ENCODE measurements at places on chromosomes 2 and 18.

GRCh38 chr2:96860065-96861029 is 2.5 kb upstream of the ANKRD39 start:
- DNase-seq = no peak

DNA sequence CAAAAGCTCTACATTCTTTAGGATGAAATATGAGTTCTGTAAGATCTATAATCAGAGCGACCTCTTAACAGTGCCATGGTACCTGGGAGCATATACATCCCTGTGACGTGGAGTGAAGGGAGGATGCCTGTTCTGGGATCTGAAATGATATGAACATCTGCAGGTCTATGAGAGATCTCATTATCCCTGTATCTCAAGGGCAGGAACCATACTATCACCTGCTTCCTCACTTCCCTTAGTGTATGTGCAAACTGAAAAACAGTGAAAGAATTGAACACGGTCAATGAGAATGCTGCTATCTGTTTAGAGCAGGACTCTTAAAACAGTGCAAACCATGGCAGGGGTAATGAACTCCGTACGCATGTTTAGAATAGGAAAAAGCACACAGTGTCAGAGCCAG is 364.0 kb downstream of the LPIN1 start:
- DNase-seq = no peak

GRCh38 chr2:178238154-178238521 is 43.8 kb downstream of the OSBPL6 start:
- no peak for DNase-seq

DNA sequence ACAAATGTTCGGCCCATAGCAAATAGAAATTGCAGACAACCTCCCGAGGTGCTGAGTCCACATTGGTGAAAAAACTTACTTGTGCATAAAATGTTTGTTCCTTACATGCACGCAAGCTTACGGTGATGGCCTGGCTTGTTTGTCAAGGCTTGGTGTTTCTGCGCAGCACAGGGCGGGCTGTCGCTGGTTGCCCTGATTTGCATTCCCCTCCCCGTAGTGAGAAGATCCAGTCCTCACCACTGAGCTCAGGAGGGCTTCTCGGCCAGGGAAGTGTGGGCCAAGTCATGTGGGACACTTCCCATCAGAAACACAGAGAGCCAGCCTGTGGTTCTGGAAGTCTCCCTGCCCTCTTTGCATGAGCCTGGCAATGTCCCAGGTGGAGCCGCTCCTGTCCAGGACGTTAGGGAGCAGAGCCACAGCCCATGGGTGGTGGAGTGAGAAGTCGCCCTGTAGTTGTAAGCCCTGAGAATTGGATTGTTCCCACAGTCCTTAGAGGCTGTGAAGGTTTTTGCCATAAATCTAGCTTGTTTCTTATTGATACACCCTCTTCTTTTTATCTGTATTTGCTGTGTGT is 152.7 kb downstream of the TWIST2 start:
- DNase-seq = no peak

DNA sequence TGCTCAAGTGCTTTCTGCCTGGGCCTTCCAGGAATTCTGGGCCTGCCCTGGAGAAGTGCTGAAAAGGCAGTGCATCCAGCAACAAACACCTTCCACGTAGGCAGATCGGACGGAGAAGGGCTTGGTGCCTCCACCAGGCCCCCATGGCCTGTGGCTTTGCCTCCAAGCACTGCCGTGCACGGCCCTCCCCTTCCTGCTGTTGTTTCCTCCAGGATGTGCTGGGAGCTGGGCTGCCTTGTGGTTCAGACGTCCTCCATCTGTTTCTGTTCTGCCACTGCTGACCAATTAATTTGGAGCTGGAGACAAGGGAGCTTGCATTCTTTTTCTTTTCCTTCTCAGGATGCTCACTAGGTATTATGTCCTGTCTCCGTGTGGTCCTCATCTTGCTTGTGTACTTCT is 197.0 kb downstream of the HRH4 start:
- DNase-seq = no peak

- no peak for DNase-seq
Observed at GRCh38 chr2:120701499-120701898, 34.2 kb upstream of the GLI2 start.

DNA sequence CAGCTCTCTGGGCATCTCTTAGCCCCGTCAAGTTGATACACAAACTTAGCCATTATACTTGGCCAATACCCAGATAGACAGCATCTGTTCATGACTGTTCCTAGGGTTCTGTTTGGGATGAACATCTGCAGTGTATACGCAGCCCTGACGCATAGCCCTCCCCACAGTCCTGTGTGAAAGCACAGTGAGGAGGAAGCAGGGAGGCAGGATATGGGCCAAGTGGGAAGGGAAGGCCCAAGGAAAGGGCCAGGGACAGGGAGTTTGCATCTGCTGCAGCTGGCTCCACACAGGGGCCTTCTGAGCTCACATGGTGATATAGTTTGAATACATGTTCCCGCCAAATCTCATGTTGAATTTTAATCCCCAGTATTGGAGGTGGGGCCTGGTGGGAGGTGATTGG is 80.2 kb downstream of the CMPK2 start:
- no peak for DNase-seq

DNA sequence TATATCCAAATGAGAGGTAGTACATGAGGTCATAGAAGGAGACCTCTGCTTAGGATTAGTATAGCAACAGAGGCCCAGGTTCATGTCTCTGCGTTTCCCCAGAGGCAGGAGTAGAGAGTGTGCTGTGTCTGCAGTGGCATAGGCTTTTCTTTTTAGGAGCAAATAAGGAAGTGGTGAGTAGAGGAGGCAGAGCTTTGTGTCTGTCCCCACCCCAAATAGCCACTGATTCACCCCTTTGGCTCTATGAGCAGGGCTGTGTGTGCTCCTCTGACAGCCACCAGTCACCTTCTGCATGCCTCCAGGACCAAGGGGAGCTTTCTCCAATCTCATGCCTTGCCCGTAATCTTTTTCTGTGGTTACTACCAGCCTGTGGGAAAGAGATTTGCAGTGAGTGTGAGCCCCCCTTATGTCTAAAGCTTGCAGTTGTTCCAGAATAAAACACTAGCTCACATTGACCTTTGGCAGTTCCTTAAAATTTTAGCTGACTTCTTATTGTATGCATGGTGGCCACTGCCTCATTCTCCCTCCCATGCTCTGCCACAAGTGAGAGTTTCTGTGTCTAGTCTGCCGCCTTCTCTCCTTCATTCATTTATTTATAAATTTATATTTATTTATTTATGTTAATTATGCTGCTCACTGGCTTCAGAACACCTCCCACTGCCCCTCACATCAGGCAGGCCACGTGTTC is 23.5 kb upstream of the ELAC1 start:
- DNase-seq = no peak

DNA sequence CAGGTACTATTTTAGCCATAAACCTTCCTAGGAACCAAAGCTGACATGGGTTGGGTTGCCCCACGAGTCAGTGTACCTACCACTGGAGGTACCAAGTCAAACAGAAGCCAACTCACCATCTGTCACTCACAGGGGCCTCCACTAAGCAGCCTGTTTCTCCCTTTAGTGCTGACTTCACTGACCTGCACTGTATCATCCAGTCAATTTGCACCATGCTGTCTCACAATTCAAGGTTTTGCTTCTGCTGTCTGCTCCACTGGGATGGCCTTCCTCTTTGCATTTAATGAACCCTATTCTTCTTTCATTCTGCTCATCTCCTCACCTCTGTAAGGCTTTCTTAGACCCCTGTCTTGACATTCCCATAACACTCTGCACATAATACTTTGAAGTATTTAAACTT is 47.2 kb downstream of the EIF2AK3 start:
- no peak for DNase-seq

DNA sequence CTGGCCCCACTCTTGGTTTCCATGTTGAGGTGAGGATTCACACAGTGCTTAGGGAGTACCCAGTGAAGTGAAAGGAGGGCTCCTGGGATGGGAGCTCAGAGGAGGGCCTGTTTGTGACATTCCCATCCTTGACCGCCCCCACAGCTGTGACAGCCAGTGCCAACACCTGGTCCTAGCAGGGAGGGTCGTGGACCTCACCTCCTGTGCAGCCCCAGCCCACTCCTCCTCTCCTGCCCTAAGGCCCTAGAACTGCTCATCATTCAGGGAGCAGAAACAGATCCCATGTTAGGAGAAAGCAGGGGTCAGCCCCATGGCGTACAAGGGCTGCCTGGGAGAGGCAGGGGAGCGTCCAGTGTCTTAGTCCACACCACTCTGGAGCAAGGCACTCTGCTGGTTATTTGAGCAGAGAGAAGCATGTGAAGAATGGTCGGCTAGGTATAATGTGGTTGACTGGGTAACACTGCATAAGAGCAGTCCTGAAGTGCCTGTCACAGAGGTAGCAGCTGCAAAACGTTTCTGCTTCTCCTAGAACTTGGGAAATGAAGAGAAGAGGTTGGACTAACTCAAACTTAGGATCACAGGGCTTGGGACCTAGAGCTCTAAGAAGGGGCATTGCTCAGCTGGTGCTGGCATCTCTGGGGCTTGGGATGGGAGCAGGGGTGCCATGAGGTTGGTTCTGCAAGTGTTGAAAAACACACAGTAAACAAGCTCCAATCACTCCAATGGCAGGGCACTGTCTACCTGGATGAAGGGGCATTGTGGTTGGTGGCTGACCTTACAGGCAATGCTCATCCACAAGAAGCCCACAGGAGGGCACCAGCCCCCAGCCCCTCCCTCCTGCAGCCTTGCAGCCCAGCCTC is 55.6 kb downstream of the FAM168B start:
- DNase-seq = no peak
